Hepatocyte (in vitro differentiated cells): ENCODE measurements at places on chromosomes 3 and 15. TPM values are rescaled to one million over a fixed set of nuclear protein-coding genes. Genes with fewer than 3 reads are reported as not detected.

The CKMT1A gene
- polyA plus RNA-seq, result 8.2 and 10.2 TPM in 2 replicates

The TYRO3 gene
- polyA plus RNA-seq, result 99.8 and 109 TPM in 2 replicates

The ADAMTS7 gene
- polyA plus RNA-seq, result 12.1 and 13.4 TPM in 2 replicates

The CCR3 gene
- 0.12 TPM in 1 of 2 replicates, not detected in the other for polyA plus RNA-seq

GRCh38 chr3:27721717-27722564, at the start of gene EOMES:
TSS of gene EOMES (minus strand) at chr3:27722323. CDS start at chr3:27722294, 29 bp downstream.
- peak; percentile 44 for DNase-seq
- H3K4me3 ChIP-seq, result peak within 1 kb of the TSS; percentile 3
- H3K36me3 ChIP-seq, result no peaks in the 10 kb centered on the region
- peaks cover 98% of the 10 kb centered on the region for H3K27me3 ChIP-seq

The TRPM1 gene
- not detected in 2 replicates for polyA plus RNA-seq

The LRIG1 gene
- 8.2 and 8.7 TPM in 2 replicates for polyA plus RNA-seq
